ENCODE measurements at places on chromosomes 1 and 21. TPM values are rescaled to one million over a fixed set of nuclear protein-coding genes. Genes with fewer than 3 reads are reported as not detected.

GRCh38 chr1:177170756-177171535 lies at the start of gene BRINP2:
Gene BRINP2, plus strand, starts transcription at chr1:177170958. Its CDS starts 58,919 bp downstream, at chr1:177229877.
- peak; percentile 33 for DNase-seq

- DNase-seq: no peak
Measured at GRCh38 chr1:170267317-170267716, 121.6 kb downstream of the NTMT2 start.

- DNase-seq: no peak
Measured at GRCh38 chr1:238396140-238396539, 505.4 kb upstream of the ZP4 start.

- DNase-seq: no peak
Measured at GRCh38 chr1:18955441-18956192, 859 bp downstream of the IFFO2 start.

- DNase-seq: no peak
Measured at GRCh38 chr1:154873321-154873950, 3.4 kb upstream of the KCNN3 start.

DNA sequence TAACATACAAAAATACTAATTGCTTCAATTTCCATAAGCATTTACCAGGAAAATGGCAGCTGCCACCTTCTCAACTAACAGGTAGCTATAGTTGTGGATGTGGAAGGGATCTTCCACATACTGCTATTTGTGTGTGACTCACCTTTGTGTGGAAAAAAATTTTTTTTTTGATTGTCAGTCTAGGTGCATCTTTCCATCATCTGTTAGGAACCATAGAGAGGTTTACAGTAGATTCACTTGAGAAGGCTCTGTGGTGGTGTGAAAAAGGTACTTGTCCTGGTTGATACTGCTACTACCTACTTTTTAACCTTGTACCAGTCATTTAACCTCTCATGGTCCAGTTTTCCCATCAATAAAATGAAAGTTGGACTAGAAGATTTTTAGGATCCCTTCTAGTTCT lies 12.9 kb downstream of the DDX20 start:
- DNase-seq: no peak

- no peak for DNase-seq
Measured at GRCh38 chr1:223709598-223709997, 2.7 kb upstream of the CAPN2 start.

DNA sequence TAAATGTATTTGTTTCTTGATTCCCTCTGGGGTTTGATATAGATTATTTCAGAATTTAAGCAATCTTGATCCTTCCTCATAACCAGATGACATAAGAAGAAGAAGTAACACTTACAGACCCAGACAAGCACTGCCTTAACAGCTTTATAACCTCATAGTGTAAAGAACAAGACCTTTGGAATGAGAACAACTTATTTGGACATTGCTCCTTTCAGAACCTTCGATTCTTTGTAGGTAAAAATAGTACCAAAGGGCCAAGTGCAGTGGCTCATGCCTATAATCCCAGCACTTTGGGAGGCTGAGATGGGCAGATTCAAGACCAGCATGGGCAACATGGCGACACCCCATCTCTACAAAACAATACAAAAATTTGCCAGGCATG lies 15.0 kb downstream of the TM2D1 start:
- DNase-seq: no peak

- no peak for DNase-seq
Measured at GRCh38 chr1:39262802-39263201, 58.3 kb downstream of the MACF1 start.

Gene PROK1
- 2.4 TPM for total RNA-seq

Gene SMYD3
- 11.8 TPM for total RNA-seq

Gene WLS
- 114 TPM for total RNA-seq

Gene ATP6V1G3
- total RNA-seq: not detected

Data from omental fat pad (tissue), 4 donors.